ENCODE measurements at places on chromosomes 1 and 21.
A peak's percentile ranks its signal among the peaks of the same experiment; 100 is the strongest.

DNA sequence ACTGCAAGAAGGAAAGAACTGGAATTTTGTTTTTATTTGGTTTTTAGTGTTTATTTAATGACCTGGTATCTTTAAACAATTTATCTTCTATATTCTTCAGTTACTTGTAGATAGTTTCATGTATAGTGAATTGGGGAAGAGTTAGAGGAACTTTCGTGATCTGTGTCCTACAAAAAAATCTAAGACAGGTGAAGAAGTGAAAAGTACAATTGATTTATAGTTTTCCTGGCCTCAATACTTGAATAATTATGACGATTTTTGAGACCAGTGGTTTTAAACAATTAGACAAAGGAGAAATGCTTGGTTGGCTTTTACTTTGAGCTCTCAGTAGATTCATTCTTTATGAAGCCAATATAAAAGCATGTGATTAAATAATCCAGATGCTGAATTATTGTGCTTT is 7.5 kb downstream of the MIER1 start:
- DNase-seq: no peak

DNA sequence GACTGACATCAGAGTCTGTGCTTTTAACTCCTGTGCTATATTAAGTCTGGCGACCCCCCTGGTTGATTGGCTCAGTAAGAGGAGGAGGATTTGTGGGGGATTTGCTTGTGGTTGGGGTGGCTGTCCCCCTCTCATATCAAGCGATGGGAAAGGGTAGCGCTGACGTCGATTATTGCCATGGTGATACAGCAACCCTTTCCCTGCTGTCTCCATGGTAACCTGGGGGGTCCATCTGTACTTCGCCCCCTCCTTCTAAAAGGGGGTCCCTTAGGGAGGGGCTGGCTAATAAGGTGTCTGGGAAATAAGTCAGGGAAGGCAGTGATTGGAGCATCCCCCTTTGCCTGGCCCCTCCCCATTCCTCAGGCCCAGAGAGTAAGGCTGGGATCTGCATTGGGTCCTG is 4.7 kb downstream of the FAM229A start:
- DNase-seq: no peak

GRCh38 chr1:101748077-101748476 is 248.6 kb downstream of the OLFM3 start:
- no peak for DNase-seq

DNA sequence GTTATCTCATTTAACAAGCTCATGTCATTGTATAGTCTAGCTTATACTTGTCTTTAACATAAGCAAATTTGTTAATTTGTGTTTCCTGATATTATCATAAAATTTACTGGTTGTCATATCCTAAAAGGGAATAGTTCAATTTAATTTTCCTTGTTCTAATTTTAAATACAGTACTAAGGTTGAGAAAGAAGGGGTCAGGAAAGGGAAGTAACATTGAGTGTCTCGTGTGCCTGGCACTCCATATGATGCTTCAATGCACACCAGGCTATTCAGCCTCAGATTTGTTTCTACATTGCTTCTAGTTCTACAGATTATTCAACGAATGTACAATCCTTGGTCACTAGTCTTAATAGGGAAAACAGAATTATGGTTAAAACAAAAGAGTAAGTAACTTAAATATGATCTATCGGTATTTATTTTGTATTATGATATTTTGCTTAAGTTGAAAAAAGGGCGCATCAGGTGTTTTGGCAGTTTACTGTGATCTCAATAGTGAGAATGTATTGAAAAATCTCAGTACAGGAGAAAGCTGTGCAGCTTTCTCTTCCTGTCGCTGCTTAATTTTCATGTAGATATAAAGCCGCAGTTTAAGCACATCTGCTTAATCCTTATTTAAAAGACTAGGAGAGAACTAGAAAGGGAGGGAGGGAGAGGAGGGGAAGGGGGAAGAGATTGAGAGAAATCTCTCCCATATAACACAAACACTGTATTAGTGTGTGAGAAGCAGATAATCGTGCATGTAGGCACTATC is 13.0 kb downstream of the PTPRC start:
- no peak for DNase-seq

GRCh38 chr1:116262995-116263385 is 110.1 kb upstream of the ATP1A1 start:
- no peak for DNase-seq

DNA sequence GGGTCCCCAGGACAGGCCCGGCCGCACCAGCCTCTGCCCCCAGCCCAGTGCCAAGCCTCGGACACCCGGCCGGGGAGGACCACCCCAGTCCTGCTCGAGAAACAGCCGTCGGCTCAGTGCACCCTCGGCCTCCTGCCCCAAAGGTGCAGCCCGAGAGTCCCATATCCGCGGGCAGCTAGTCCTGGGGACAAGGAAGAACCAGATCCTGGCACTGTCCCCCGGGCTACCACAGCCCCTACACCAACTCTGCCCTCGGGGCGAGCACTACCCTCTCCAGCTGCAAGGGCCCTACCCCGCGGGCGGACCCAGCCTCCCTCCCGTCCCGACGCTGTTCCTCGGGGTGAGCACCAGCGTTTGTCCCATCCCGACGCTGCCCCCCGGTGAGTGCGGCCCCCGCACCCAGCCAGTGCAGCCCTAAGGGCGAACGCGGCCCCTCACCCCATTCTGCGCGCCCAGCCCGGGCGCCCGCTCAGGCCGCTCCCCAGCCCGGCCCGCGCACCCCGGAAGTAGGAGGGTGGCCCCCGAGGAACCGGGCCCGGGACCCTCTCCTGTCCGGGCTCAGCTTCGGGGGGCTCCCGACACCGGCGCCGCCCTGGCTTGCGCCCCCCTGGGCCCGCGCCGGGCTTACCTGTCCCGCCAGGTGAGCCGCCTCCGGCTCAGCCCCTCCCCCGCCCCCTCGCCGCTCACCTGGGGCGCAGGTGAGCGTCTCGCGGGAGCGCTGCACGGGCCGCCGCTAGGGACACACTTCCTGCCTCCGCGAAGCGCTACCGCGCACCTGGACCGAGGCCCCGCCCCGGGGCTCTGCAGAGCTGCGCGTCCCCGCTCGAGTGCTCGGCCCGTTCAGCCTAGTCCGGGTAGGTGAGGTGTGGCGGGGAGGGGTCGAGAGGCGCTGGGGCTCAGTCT is at the start of gene KDF1:
TSS of gene KDF1 (minus strand) at position 747 of the 903 bp plus-strand sequence. CDS start 8,088 bp downstream, outside the sequence.
- peak; percentile 50 for DNase-seq

GRCh38 chr21:32794644-32795079 is 23.1 kb upstream of the PAXBP1 start:
- DNase-seq: no peak

GRCh38 chr1:218078916-218079315 is 206.2 kb upstream of the RRP15 start:
- no peak for DNase-seq

- DNase-seq: peak; percentile 75
Measured at GRCh38 chr1:162847839-162848453, 13.0 kb downstream of the CCDC190 start.

DNA sequence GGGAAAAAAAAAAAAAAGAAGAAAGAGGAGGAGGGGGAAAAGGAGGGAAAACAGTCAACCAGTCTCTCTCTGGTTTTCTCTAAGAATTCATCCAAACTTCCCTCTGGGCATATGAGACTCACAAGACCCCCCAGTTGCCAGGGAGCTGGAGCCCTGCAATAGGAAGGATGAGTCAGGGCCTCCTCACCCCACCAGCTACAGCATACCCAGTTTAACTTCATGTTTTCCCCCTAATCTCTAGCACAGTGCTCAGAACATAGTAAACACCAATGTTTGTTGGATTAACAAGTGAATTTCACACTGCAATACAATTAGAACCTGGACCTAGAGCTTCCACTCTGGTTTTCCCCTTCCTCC is 7.8 kb downstream of the F11R start:
- DNase-seq: peak; percentile 11

DNA sequence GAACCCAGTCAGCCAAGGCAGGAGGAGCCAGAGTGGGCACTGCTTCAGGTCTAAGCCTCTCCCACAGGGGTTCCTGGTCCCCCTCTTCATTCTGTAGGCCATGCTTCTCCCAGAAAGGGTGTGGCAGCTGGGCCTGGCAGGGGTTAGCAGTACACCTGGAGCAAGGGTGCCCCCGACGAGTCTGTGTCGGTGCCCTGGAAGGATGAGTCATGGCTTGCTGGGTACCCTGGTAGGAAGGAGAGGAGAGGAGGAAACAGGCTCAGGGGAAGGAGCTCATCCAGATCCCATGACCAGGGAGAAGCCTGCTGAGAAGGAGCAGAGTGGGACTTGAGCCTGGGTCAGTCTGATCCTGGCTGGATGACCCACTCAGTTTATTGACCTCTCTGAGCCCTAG is 10.3 kb downstream of the KDF1 start:
- DNase-seq: no peak

DNA sequence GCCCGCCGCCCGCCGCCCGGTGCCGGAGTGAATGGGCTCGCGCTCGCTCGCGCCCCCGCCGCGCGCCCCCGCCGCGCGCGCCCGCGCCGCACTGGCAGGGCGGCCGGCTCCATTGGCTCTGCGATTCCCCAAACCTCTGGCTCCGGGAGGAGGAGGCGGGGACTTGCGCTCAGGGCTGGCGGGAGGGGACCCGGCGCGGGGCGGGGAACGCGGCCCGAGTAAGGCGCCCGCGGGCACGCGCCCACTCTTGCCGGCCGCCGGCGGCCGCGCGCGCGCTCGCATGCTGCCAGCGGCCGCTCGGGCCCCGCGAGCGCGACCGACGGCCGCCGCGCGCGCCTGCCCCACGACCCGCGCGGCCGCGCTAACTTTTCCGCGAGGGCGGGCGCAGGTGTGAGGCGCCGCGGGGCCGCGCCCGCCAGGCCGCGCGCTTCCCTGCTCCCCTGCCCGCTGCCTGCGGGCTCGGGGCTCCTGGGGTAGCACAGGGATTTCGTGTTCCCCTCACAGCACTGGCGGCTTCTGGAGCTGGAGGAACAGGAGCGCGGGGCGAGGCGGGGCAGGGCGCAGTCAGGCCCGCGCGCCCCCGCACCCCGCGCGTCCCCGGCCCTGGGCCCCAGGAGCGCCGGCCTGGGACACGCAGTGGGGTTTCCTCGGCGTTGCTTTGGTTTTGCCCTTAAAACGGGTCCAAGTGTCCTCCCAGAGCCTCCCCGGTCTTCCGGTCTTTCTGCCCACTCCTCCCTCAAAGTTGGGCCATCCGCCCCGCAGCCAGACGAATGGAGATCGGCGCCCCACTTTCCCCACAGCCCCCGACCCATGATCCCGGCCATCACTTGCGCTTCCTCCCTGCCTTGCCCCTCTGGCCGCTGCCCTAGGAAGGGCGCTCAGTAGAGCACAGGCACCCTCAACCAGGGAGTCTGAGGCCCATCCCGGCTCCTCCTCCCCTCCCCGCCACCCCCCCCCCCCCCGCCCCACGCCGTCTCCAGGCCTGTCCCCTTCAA is 101.5 kb downstream of the CASZ1 start:
- peak; percentile 84 for DNase-seq

DNA sequence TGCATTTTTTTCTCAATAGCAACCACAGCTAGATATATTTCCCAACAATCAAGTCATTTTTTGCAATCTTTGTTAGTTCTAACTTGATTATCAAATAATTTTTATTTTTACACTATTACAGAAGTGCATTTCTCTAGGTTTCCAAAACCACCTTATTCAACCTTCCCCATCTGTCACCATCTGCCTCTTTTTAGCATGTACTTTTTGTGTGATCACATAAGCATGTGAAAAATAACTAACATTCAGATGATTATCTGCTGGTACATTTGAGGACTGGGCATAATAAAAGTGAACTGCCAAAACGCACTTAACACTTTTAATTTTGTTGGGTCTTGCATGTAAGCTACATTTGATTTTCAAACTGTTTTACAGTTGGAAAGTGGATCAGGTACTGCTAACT is 291.5 kb downstream of the AKT3 start:
- no peak for DNase-seq

DNA sequence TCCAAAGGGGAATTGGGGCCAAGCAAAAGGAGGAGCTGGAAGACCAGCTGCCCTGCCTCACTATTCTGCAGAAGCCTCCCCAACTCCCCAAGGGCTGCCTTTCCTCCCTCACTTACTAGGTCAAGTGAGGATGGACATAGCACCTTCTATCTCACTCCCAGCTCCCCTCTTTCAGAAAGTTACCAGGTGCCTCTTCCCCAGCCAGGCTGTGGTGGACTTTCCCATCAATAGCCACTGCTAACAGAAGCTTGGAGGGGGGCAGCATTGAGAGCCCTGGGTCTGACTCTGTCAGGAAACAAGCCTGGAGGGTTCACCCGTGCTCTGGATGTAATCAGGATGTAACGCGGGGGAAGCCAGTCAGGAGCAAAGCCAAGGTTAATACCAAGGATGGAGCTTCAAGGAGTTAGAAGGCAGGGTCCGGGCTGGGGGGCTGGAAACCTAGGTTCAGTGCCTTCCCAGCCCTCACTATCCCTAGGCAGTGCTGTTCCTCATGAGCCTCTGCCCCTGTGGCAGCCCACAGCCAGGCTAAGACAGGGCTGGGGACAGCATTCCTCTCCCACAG is 127.8 kb upstream of the NGF start:
- DNase-seq: no peak

GRCh38 chr1:201253906-201254624 is 29.2 kb upstream of the PKP1 start:
- no peak for DNase-seq

- DNase-seq: no peak
Measured at GRCh38 chr1:236639686-236640085, 35.4 kb upstream of the HEATR1 start.

GRCh38 chr1:154272217-154272998 is at the start of gene HAX1:
Gene HAX1, plus strand, starts transcription at chr1:154272629. Its CDS starts 95 bp downstream, at chr1:154272724.
- peak; percentile 99 for DNase-seq

DNA sequence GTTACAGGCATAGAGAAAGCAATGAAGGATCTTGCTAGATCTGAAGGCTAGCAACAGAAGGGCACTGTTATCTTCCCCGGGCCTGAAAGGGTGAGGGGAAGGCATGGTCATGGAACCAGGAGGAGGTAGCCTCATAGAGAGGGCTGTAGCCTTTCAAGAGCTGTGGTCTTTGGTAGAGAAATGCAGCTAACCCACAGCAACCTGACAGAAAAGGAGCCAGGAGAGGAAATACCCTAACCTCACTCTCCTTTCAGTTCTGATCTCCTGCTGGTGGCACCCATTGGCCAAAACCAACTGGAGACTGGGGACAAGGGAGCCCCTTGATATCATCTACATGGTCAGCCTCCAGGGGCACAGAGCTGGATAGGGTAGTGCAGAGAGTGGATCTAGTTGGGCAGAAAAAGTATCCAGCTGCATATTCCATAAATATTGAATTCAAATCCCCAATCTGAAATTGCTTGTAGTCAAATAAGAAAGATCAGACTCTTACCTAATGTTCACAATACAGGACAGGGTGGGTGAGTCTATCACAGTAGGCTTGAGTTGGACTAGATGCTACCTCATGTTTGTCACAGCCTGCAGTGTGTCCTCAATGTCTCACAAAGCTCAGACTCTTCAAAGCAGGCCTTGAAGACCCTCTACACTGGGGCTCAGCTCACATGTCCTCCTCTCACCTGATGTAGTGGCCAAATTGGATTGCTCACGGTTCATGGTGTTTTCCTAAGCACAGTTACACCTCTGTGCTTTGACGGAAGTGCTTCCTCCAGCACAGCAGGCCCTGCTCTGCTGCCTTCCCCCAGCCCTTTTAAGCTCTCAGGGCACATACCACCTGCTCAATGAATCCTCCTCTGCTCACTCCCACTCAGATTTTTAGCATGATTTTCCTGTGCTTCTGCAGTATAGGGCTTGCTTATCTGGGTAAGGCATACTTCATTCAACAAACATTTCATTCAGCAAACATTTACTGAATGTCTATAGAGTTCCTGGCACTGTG is 74.1 kb upstream of the JUN start:
- peak; percentile 13 for DNase-seq

All from CD4-positive, alpha-beta T cell treated with Interleukin-4 for 4 hours (primary cell).